ENCODE measurements at places on chromosomes 12 and 14.

DNA sequence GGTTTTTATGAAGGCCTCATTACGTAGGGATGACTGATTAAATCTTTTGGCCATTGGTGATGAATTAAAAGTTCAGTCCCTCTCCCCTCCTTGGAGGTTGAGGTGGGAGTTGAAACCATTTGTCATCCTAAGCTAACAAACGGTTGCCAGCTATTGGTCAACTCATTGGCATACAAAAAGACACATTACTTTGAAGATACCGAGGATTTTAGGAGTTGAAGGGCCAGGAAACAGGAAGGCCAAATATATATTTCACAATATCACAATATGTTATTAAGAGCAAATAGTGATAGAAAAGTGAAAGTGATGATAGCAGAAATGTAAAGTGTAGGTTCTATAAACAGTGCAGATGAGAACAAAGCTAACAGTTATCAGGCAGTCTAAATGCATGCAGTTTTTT, 24.4 kb downstream of the RCOR1 start:
- no peak for DNase-seq

GRCh38 chr12:91824991-91825390, 320.7 kb downstream of the BTG1 start:
- no peak for DNase-seq

DNA sequence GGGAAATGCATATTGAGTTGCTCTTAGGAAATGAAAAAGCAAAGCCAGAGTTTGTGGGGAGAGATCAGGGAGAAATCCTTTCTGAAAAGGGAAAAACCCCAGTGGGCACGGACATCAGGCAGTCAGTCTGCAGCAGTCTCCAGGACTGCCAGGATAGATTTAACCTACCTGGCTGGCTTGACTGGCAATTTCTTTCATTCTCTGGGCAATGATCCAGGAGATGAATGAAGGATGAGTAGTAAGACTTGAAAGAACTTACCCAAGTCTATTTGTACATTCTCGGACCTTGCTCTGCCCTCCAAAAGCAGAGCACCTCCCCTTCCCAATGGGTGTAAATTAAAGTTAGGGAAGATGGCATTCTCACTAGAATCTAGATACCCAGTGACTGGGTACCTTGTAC, 42.9 kb downstream of the CMAS start:
- no peak for DNase-seq

DNA sequence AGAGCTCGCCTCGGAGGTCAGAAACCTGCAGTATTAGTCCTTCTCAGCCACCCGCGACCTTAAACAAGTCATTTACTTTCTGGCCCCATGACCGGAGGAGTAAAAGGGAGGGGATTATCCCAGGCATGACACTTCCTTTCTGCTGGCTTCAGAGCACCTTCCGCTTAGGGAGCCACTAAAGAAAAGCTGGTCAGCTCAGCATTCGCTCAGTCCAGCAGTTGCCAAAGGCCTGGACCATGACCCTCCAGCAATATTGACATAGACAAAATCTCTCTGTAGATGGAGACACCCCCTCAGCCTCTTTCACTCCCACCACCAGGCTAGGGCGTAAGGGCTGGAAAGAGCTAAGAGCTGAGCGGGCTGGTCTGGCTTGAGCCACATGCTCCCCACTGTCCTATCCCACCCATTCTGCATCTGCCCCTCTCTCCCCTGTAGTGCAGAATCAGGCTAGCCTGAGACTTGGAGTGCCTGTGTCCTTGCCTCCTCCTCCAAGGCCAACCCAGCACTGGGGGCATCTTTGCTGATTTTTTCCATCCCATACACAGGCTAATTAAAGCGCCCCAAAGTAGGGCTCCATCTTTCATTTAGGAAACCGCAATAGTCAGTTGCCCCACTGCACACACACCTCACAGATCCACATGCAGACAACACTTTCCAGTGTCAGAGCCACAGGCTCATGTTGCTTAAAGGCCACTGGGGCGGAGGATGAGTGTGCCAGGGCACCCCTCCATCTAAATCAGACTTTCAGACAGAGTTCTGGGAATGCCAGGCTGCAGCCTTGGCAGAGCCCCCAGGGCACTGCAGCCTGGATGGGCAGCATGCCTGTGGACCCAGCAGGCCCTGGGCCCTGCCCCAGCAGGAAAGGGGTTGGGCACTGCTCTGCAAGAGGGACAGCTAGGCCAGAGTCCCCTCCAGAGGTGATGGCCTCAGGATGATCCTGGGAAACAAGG, 4.0 kb upstream of the CPNE6 start:
- no peak for DNase-seq

DNA sequence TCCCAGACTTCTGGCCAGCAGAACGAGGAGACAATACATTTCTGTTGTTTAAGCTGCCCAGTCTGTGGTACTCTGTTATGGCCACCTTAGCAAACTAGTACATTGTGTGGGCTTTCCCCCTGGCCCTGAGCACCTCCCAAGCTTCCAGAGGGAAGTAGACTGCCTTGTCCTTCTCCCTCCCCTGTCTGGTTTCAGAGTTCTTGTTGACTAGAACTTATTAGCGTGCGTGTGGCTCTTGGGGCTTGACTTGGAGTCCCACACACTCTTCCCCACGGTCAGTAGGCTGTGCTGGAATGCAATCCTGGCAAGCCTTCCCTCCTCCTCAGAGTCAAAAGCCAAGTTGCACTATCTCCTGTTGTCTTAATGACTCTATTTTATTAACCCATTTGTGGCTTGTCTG, 27.7 kb downstream of the FBLN5 start:
- DNase-seq, result no peak

- DNase-seq, result peak; percentile 81
These were observed 10.0 kb downstream of the LRCOL1 start for GRCh38 chr12:132600048-132601032.

Data from GM13977 (cell line).